Cardiac ventricle fibroblast (primary cell): ENCODE measurements at places on chromosomes 12 and 14. TPM values are rescaled to one million over a fixed set of nuclear protein-coding genes. Genes with fewer than 3 reads are reported as not detected.

IKZF4 gene
- 2.6 and 4.5 TPM in 2 replicates for total RNA-seq

CELA1 gene
- total RNA-seq = not detected in 2 replicates

GYS2 gene
- not detected in 2 replicates for total RNA-seq

CNTN1 gene
- total RNA-seq = not detected in 2 replicates

MUCL1 gene
- total RNA-seq = not detected in 2 replicates

GUCY2C gene
- total RNA-seq = not detected in 2 replicates

KRT85 gene
- total RNA-seq = not detected in 2 replicates

CD4 gene
- total RNA-seq = 0.49 and 0.75 TPM in 2 replicates

GPR65 gene
- total RNA-seq = 0.06 and 0.10 TPM in 2 replicates

CLEC4D gene
- not detected in 2 replicates for total RNA-seq

CLEC6A gene
- not detected in 2 replicates for total RNA-seq

TTC6 gene
- total RNA-seq = 0.06 TPM in 1 of 2 replicates, not detected in the other

SLC7A7 gene
- total RNA-seq = 2.9 and 5.5 TPM in 2 replicates

GPR162 gene
- total RNA-seq = 1.0 and 2.2 TPM in 2 replicates

REP15 gene
- total RNA-seq = 0.75 and 1.2 TPM in 2 replicates

GCN1 gene
- total RNA-seq = 49.6 and 50.7 TPM in 2 replicates

ISM2 gene
- total RNA-seq = 0.05 and 0.19 TPM in 2 replicates

ASCL4 gene
- not detected in 2 replicates for total RNA-seq

NYNRIN gene
- total RNA-seq = 7.6 and 9.5 TPM in 2 replicates

LUM gene
- 747 and 759 TPM in 2 replicates for total RNA-seq

CDCA3 gene
- 0.88 and 1.8 TPM in 2 replicates for total RNA-seq

RNU6-7 gene
- not detected in 2 replicates for total RNA-seq

AHNAK2 gene
- total RNA-seq = 56.2 and 56.9 TPM in 2 replicates

FOXN4 gene
- total RNA-seq = not detected in 2 replicates

TXNDC16 gene
- total RNA-seq = 5.1 and 6.4 TPM in 2 replicates

ESR2 gene
- total RNA-seq = not detected in 2 replicates
